ENCODE measurements at places on chromosomes 16 and 17.

GRCh38 chr17:16215965-16216316 is 607 bp upstream of the NCOR1 start:
- DNase-seq, result peak; percentile 88

DNA sequence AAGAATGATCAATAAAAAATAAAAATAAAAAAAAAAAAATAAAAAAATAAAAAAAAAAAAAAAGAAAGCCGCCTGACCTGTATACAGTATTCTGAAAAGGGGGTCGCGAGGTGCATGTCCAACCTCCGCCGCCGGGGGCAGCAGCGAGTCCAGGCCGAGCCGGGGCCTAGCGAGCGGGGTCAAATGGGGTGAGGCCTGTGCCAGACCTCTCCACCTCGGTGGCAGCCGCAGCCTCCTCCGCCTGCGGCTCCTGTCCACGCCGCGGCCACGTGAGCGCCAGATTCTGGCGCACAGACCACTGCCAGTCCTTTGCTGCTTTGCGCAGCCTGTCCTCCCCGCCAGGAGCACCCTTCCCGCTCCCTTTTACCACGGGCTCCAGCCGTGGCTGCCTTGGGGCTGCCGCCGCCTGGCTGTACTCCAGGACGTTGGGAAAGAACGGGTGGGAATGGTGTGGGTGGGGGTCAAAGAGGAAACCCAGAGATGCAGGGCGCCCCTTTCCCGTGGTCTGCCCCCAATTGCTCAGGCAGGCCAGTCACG is 2.4 kb upstream of the BCKDK start:
- DNase-seq, result peak; percentile 72

GRCh38 chr16:4019371-4019791 is 96.9 kb downstream of the ADCY9 start:
- DNase-seq, result peak; percentile 34

GRCh38 chr17:42192189-42193126 is 1.8 kb downstream of the GHDC start:
- DNase-seq, result peak; percentile 17

DNA sequence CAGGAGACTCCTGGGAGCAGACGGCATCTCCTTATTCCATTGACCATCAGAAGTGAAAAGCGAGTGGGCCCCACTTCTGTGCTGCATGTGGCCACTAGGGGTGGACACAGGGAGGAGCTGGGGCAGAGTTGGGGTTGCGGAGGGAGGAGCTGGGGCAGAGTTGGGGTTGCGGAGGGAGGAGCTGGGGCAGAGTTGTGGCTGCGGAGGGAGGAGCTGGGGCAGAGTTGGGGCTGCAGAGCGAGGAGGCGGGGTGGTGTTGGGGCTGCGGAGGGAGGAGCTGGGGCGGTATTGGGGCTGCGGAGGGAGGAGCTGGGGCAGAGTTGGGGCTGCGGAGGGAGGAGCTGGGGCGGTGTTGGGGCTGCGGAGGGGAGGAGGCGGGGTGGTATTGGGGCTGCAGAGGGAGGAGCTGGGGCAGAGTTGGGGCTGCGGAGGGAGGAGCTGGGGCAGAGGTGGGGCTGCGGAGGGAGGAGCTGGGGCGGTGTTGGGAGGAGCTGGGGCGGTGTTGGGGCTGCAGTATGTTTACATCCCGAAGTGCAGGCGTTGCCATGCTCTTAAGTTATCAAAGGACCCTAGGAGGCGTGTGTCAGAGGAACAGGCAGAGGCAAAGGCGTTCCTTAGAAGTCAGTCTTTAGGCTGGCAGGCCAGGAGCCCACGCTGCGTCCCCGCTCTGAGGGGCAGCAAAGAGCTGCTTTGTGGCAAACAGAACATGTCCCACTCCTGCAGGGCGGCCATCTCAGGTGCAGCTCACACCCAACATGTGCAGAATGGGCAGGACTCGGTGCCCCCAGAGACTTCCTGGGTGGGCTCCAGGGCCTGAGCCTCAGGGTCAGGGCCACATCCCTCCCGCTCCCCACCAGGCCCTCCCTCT is 76.0 kb downstream of the ZNF778 start:
- DNase-seq, result no peak

DNA sequence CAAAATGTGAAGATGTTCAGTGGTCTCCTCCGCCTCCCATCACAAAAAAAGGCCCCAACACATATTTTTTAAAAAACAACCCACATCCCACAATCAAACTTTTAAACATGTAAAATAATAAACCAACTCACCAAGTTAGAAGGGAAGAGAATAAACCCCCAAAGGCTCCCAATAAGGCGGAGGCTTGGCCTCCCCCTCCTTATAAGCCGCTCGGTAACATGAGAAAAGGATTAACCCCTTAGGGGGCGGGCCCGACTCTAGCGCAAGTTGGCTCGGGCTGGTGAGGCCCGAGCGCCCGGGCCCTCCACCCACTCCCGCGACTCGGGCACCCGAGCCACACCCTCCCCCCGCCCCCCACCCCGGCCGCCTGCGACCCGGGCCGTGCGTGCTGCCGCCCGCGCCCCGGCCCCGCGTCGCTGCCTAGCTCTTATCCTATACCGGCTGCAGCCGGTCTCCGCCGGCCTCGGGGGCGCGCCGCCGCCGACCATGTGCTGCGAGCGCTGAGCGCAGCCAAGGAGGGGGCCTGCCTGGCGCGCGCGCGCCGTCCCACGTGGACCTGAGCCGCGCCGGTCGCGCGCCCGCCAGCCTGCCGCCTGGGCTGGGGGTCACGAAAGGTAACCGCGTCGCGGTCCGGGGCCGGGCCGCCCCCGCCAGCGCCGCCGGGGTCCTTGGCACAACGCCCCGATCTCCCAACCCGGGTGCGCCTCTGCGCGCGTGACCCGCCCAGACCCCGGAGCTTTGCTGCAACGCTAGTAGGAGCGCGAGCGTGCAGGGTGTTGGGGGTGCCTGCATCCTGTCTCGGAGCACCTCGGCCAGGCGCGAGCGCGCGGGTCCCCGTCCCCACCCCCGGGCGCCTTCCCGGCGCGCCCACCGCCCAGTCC is at the start of the genes ARSG and SLC16A6:
TSS of gene ARSG (plus strand) at position 541 of the 881 bp plus-strand sequence. CDS start 15,999 bp downstream, outside the sequence.
TSS of gene SLC16A6 (minus strand) at position 173 of the 881 bp plus-strand sequence. CDS start 12,807 bp downstream, outside the sequence.
- peak; percentile 43 for DNase-seq

DNA sequence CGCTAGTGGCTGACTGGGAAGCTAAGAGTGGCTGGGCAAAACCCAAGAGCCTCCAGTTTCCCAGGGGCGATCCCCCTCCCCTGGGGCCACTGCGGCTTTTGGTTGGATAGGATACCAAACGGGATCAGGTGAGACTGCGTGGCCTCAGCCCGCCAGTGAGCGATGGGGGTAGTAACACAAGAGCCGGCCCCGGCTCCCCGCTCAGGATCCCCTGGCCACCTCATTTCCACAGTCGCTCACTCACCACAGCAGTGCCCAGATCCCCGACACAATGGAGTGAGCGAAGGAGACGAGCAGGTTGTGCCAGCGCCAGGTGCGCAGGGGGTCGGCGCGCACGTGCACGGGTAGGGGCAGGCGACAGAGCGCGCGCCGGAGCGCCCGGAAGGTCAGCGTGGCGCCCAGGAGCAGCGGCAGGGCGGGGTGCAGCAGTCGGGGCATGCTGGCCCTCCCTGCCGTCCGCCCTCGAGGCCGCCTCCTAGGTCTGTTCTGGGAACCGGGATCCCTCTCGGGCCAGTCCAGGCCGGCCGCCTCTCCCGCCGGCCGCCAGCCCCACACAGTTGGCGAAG is 290 bp downstream of the TLCD1 start:
- peak; percentile 59 for DNase-seq

DNA sequence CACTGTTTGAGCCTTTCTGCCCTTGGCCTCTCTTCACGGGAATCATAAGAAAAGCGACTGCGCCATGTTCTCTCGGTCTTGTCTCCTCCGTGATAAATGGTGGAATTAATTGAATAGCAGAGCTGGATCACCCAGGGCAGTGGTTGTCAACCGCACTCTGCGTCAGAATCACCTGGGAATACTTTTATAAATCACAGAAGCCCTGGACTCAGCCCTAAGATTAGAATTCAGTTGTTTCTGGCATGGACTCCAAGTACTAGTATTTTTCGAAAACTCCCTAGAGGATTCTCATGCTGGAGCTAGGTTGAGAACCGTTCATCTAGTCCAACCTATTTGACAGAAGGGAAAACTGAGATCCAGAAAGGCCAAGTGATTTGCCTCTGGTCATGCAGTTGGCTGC is 64.1 kb downstream of the SPACA3 start:
- no peak for DNase-seq

GRCh38 chr16:73172241-73172972 is 124.5 kb upstream of the ZFHX3 start:
- DNase-seq, result no peak

GRCh38 chr16:4046221-4046620 is 70.0 kb downstream of the ADCY9 start:
- DNase-seq, result no peak

DNA sequence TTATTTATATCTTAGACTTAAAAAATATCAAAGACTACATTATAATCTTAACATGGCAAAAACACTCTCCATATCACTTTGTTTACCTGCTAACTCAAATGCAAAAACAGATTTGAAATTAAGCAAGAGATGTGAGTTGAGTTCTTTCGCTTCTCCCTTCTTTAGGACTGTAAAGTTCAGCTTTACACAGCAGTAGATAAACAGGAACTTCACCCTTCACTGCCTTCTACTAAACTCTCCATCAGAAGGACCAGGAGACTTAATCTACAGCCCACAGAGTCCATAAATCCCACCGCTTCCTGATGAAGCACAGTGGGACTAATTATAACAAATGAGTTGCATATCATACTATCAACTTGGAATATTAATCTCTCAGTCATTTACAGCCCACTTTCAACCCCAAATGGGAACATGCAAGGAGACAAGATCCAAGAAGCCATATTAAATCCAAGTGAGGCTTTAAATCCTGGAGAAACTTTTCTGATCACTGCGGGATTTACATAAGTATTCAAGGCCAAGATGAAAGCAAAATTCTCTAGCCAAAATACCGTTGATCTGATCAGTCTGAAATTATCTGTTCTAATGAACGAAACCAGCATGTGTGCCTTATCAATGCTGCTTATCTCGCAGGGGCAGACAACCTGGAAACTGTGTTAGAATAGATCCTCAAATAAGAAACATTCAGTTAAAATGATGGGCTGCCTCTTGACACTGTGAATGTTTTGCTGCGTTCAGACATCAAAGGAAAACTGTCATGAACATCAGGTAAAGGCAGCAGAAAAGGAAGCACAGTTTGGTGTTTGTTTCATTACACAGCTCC is 1.6 kb downstream of the AMFR start:
- DNase-seq, result peak; percentile 69

DNA sequence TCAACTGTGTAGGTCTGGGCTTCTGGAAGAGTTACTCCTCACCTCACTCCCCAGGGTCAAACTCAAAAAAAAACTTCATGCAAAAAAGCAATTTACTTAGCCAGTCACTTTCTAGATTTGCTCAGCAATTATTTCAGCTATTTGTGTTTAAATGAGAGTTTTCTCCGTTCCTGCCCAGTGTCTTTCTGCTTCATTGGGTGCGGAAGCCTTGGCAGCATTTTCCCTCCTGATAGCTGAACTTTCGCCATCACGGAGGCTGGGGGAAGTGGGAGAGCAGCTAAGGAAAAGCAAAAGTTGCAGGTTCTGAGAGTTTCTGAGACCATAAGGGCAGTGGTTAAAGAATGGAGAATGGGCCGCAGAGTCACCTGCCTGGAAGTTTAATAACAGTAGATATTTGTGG is 287.1 kb upstream of the DYNLRB2 start:
- no peak for DNase-seq

DNA sequence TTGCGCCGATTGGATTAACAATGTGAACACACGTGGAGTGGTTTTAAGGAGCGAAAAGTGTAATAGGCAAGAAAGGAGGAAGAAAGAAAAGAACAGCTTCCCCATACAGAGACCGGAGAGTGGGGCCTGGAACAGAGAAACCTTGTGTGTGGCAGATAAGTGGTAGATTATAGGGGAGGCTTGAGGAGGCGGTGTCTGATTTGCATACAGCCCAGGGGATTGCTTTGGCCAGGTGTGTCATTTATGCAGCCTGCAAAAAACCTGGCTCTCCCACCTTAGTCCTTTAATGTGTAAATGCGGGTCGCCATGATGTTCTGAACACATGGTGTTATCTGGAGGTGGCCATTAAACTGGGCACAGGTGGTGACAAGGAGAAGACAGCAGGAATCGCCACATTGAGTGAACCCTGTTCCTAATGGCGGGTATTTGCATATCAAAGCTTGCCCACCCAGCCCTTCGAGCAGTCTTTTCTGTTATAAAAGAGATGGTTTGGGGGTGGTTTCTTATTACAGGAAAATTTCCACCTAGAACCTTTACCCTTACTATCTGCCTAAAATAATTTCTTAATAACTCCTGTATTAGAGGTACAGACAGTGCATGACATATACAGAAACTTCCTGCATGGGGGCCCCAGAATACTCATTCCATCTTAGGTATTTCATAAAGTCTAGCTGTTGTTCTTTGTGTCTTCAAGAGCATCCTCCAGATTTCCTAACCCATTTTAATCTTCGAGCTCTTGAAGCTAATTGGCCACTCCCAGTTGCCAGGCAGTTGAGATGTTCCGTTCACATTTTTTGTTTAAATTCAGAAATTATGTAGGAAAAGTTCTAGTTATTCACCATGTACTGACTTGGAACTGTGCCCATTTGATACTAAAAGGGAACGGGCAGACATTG is 292.5 kb downstream of the RBFOX1 start:
- DNase-seq, result no peak

DNA sequence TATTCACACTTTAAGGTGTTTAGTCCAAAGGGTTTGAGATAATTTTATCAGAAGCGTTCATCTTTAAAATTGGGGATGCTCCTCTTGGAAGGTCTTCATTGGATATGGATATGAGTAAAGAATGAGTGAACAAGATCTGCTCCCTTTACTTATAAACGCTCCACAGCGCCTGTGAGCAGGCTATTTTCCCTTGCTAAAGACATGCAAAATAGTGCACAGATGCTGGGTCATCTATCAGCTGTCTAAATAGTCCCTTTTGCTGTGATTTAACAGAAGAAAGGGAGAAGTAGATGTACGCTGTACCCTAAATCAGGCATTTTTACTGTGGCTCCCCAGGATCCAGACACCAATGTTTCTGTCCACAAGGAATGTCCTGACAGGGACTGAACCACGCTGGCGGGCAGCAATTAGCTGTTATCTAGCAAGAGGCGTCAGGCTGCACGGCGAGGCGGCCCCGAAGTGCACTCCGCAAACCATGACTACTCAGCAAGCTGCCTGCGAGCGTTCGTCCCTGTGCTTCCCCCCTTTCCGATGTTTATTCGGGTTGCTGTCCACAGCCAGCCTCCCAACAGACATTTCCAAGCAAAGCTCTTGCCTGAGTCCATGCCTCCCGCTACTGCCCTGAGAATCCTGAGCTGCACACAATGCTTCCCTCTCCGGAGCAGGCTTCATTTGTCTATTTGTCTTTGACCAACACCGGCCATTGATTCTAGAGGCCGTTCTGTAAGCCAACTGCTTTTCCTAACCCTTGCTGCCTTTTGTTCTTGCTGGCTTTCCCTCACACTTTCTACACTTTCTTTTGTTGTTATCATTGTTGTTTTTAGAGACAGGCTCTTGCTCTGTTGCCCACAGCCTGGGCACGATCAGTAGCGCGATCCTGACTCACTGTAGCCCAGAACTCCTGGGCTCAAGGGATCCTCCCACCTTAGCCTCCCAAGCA is 55.7 kb upstream of the CNEP1R1 start:
- DNase-seq, result no peak

GRCh38 chr16:75614066-75614897 is 8.8 kb downstream of the ADAT1 start:
- DNase-seq, result no peak

- no peak for DNase-seq
Observed at GRCh38 chr16:79664407-79664806, 63.9 kb upstream of the MAF start.

GRCh38 chr17:68460715-68461114 is 3.4 kb upstream of the WIPI1 start:
- no peak for DNase-seq
